ENCODE measurements at places on chromosomes 16 and 17. TPM values are rescaled to one million over a fixed set of nuclear protein-coding genes. Genes with fewer than 3 reads are reported as not detected.

DNA sequence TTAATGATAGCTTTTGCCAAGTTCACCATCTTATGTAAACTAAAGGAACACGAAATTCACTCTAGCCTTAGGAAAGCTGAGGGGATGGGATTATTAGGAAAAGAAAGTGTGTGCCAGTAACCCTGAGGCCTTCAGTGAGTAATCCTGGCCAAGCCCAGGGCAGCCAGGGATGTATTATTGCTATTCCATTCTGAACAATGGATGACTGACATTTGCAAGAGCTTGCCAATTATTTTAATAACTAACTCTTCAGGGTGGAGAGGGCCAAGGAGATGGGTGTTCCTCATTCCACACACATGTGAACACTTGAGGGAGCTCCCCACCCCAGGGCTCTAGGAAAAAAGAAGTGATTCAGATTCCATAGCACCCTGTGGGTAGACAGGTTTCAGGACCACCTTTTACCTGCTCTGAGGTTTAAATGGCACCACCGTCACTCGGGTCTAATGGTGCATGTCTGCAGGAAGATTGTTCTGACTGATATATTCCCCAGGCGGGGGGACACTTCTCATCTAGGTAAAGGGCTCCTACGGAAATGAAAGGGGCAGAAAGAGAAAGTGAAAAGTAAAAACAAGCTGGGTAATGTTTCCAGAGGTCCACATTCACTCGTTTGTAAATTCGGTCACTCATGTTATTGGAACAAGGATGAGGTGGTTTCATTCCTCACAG, 41.5 kb downstream of the TK2 start:
- no peaks in the 10 kb centered on the region for H3K27me3 ChIP-seq
- H3K4me1 ChIP-seq, result peaks cover 15% of the 10 kb centered on the region
- H3K4me3 ChIP-seq, result peak overlapping the region; percentile 20
- H3K27ac ChIP-seq, result peak overlapping the region; percentile 91
- peaks cover 9% of the 10 kb centered on the region for H3K36me3 ChIP-seq

GRCh38 chr17:81815646-81815986, 11.7 kb downstream of the GCGR start:
- H3K4me3 ChIP-seq, result no peak overlapping the region
- H3K4me1 ChIP-seq, result peaks cover 7% of the 10 kb centered on the region
- no peak for DNase-seq
- no peak overlapping the region for H3K27ac ChIP-seq
- H3K36me3 ChIP-seq, result no peaks in the 10 kb centered on the region
- H3K27me3 ChIP-seq, result peaks cover 6% of the 10 kb centered on the region

- peak overlapping the region; percentile 94 for H3K27ac ChIP-seq
- H3K27me3 ChIP-seq, result no peaks in the 10 kb centered on the region
- no peak for DNase-seq
- H3K4me1 ChIP-seq, result peaks cover 66% of the 10 kb centered on the region
Observed at GRCh38 chr17:57949649-57950048, 5.6 kb downstream of the CUEDC1 start.

C16orf54 gene
- total RNA-seq, result 2.1 TPM

GRCh38 chr16:49315602-49316001, 34.0 kb upstream of the CBLN1 start:
- H3K4me1 ChIP-seq, result no peaks in the 10 kb centered on the region
- peaks cover 50% of the 10 kb centered on the region for H3K27me3 ChIP-seq
- H3K27ac ChIP-seq, result no peak overlapping the region
- no peaks in the 10 kb centered on the region for H3K36me3 ChIP-seq
- no peak for DNase-seq

C17orf78 gene
- total RNA-seq, result 1.6 TPM

DNA sequence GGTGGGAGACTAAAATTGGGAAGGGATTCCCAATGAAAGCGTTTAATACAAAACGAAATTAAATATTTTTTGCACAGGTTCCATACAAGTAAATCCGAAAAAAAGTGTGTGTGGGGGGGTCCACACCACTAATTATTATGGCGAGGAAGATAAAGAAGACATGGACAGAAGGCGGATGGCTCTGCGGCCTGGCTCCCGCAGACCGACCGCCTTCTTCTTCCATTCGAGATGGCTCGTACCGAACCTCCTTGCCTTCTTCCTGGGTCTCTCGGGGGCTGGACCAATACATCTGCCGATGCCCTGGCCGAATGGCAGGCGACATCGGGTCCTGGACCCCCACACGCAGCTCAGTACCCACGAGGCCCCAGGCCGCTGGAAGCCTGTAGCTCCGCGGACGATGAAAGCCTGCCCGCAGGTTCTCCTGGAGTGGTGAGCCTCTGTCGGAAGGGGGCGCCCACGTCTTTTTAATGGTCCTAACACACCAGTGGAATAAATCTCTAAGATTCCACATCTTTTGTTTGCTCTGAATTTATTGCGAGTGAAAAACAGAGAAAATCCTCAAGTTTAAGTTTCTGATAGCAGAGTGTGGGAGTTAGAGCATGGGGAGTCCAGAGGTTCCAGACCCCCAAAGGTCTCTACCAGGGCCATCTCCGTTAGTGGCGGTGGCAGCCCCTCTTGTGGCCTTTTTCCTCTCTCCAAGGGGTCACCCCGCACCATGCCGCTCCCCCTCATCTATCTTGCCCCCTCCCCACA, 1.4 kb downstream of the PRAC2 start:
- H3K4me1 ChIP-seq, result peaks cover 9% of the 10 kb centered on the region
- H3K27ac ChIP-seq, result peak overlapping the region; percentile 50
- DNase-seq, result peak; percentile 86
- peaks cover 100% of the 10 kb centered on the region for H3K27me3 ChIP-seq
- H3K36me3 ChIP-seq, result no peaks in the 10 kb centered on the region

TNFRSF13B gene
- not detected for total RNA-seq

DNA sequence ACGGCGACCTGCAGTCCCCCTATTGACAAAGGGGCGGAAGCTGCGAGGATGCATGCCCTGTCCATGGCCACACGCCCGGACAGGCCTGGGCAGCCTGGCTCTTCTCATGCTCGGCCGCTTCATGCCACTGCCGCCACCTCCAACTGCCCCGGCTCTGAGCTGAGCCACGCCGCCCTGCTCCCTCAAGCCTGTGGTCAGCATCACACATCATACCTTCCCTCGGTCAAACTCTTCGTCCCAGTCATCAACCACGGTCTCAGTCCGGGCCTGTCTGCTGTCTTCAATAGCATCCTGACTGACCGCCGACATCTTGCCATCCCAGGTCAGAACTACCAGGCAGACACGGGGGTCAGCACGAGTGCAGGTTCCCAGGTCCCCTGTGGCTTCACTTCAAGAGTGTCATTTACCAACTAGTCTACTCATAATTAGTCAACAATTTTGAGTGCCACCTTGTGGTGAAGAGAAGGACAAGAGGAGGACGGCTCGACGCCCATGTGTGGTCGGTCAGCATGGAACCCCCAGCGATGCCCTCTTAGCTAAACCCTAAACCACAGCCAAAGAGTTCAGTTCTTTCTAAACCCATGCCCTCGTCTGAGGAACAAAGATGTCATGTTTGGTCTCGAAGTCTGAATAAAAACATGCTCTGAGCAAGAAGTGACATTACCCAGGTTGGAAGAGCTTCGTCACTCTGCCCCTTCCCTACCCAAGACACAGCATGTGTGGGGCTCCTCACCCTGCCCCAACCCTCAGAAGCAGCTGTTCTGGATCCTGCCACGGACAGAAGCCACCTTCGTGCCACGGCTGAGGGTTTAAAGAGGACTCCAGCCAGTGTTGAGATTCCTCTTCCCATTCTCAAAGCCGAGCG, 16.9 kb upstream of the CYTH1 start:
- H3K27me3 ChIP-seq, result no peaks in the 10 kb centered on the region
- no peaks in the 10 kb centered on the region for H3K4me1 ChIP-seq
- DNase-seq, result no peak
- no peak overlapping the region for H3K4me3 ChIP-seq

DNA sequence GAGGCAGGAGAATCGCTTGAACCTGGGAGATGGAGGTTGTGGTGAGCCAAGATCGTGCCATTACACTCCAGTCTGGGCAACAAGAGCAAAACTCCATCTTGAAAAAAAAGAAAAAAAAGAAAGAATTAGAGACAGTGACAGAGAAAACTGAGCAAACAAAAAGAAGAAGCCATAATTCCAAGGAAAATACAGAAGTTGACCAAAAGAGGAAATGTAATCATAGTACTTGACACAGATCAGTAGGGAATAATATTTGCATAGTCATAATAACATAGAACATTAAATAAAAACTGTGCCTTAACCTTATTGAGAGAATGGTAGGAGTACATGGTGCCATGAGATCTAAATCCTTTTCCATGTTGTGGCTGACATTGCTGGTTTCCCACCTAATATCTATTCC, 14.7 kb upstream of the USP31 start:
- no peaks in the 10 kb centered on the region for H3K36me3 ChIP-seq
- peaks cover 12% of the 10 kb centered on the region for H3K27me3 ChIP-seq
- no peak overlapping the region for H3K27ac ChIP-seq
- no peaks in the 10 kb centered on the region for H3K4me1 ChIP-seq
- no peak for DNase-seq

LITAF gene
- 49.8 TPM for total RNA-seq

DNA sequence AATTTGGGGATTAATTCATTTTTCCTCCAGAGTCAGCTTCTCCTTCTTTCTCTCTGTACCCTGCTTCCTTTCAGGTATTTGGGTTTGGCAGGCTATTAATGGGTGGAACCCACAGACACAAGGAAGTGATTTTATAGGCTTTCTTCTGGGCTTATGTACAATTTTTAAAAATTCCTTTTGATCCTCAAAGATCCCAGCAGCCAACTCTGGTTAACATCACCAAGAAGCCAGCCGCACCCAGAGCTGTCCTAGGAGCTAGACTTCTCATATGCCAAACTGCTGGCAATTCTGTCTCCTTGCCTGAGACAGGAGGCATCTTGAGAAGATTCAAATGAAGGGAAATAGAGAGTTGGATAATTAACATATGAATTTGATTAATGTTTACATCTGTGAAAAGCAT, 47.2 kb upstream of the ELAC2 start:
- no peak for DNase-seq
- H3K4me3 ChIP-seq, result no peak overlapping the region
- peaks cover 12% of the 10 kb centered on the region for H3K27me3 ChIP-seq
- H3K27ac ChIP-seq, result no peak overlapping the region
- H3K4me1 ChIP-seq, result no peaks in the 10 kb centered on the region

GRCh38 chr17:9239246-9239792, 218.0 kb downstream of the NTN1 start:
- peak overlapping the region; percentile 80 for H3K4me3 ChIP-seq
- no peaks in the 10 kb centered on the region for H3K36me3 ChIP-seq
- no peak for DNase-seq
- no peaks in the 10 kb centered on the region for H3K27me3 ChIP-seq
- H3K4me1 ChIP-seq, result peaks cover 14% of the 10 kb centered on the region
- peak overlapping the region; percentile 31 for H3K27ac ChIP-seq

DNA sequence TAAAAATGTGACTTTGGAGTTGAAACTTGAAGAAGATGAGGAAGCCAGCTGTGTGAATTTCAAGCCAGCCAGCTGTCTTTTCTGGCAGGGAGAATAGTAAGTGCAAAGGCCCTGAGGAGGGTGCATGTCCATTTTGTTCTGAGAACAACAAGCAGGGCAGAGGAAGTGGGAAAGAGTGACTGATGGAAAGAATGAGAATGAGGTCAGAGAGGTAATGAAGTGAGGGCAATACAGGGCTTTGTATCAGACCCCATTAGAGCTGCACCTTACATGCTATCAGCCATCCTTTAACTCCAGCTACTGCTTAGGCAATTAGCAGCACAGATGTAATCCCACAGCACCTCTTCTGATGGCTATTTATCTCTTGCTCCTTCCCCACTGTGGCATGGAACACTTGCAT, 34.2 kb upstream of the ABCA5 start:
- no peak overlapping the region for H3K4me3 ChIP-seq
- no peak for DNase-seq
- H3K4me1 ChIP-seq, result no peaks in the 10 kb centered on the region
- no peak overlapping the region for H3K27ac ChIP-seq
- no peaks in the 10 kb centered on the region for H3K27me3 ChIP-seq
- H3K36me3 ChIP-seq, result no peaks in the 10 kb centered on the region

DNA sequence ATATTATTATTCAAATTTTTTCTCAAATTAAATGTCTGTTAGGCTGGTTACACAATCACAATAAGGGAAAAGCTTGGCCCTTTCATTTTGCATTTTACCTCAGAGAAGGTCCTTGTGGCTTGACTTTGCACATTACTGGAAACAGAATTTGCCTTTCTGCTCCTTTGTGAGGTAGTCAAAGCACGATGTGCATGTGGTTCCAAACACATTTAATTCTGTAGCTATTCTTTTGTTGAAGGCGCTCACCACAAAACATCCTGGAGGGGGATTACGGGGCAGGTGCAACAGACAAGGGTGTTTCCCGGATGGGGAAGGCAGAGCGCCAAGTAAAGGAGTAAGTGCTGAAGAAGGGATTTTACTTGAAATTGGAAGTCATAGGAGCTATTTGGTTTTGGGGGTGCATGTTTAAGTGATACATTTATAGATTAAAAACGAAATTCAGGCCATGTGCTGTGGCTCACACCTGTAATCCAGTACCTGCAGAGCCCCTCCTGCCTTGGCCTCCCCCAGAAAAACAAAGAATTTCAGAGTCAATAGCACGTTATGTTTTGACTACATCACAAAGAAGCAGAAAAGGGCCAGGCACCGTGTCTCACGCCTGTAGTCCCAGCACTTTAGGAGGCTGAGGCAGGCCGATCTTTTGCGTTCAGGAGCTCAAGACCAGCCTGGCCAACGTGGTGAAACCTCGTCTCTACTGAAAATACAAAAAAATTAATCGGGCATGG, 31.2 kb upstream of the TENT4B start:
- no peaks in the 10 kb centered on the region for H3K4me1 ChIP-seq
- no peak overlapping the region for H3K4me3 ChIP-seq
- H3K36me3 ChIP-seq, result no peaks in the 10 kb centered on the region
- H3K27ac ChIP-seq, result no peak overlapping the region
- H3K27me3 ChIP-seq, result no peaks in the 10 kb centered on the region
- no peak for DNase-seq

GRCh38 chr16:1743376-1744337, 27.7 kb downstream of the NME3 start:
- no peaks in the 10 kb centered on the region for H3K27me3 ChIP-seq
- H3K27ac ChIP-seq, result no peak overlapping the region
- H3K4me1 ChIP-seq, result no peaks in the 10 kb centered on the region
- peak; percentile 67 for DNase-seq
- H3K36me3 ChIP-seq, result no peaks in the 10 kb centered on the region

DNA sequence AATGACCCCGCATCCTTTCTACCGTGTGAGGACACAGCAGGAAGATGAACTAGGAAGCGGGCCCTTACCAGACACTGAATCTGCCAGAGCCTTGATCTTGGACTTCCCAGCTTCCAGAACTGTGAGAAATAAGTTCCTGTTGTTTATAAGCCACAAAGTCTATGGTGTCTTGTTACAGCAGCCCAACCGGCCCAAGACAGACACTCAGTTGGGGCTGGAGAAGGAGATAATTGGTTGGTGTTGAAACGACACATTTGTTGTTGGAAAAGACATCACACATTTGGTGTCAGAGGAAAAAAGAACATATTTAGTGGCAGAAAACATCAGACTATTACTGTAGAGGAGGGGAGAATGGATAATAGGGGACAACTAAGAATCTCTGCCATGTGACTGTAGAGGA, 122.3 kb upstream of the SEC14L1 start:
- H3K36me3 ChIP-seq, result no peaks in the 10 kb centered on the region
- H3K4me1 ChIP-seq, result peaks cover 9% of the 10 kb centered on the region
- no peak overlapping the region for H3K4me3 ChIP-seq
- H3K27ac ChIP-seq, result no peak overlapping the region
- H3K27me3 ChIP-seq, result no peaks in the 10 kb centered on the region
- DNase-seq, result no peak

GRCh38 chr17:73231395-73231794, 30.3 kb downstream of the CPSF4L start:
- DNase-seq, result no peak
- peak overlapping the region; percentile 94 for H3K4me3 ChIP-seq
- H3K27me3 ChIP-seq, result no peaks in the 10 kb centered on the region
- peaks cover 22% of the 10 kb centered on the region for H3K36me3 ChIP-seq
- H3K27ac ChIP-seq, result peak overlapping the region; percentile 96

- peaks cover 24% of the 10 kb centered on the region for H3K4me1 ChIP-seq
- H3K27ac ChIP-seq, result peak overlapping the region; percentile 99
- peak overlapping the region; percentile 89 for H3K4me3 ChIP-seq
- H3K27me3 ChIP-seq, result peaks cover 15% of the 10 kb centered on the region
- DNase-seq, result no peak
Observed at GRCh38 chr17:41521574-41522261, 3.0 kb upstream of the KRT15 start.

All from type B pancreatic cell (in vitro differentiated cells).